ENCODE measurements at places on chromosomes 7 and 10.

DNA sequence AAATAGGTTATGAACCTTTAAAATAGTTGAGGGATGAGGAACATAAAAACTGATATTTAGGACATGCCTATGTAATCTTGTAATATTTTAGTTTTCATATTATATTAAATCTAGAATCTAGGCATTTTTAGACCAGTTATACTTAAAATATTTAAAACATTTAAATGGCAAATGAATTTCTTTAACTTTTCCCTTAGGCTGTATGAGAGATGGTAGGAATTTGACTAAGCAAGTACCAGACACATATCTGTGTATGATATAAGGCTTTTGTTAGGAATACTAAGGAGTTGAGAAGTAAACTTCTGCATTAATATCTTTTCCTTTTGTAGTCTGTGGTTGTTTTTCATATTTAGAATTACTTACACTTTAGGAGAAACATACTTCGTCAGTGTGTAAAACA is 25.1 kb downstream of the SEPTIN7 start:
- H3K27me3 ChIP-seq = no peaks in the 10 kb centered on the region
- peaks cover 3% of the 10 kb centered on the region for H3K36me3 ChIP-seq
- peaks cover 30% of the 10 kb centered on the region for H3K4me1 ChIP-seq
- no peak overlapping the region for H3K27ac ChIP-seq
- no peak for DNase-seq

DNA sequence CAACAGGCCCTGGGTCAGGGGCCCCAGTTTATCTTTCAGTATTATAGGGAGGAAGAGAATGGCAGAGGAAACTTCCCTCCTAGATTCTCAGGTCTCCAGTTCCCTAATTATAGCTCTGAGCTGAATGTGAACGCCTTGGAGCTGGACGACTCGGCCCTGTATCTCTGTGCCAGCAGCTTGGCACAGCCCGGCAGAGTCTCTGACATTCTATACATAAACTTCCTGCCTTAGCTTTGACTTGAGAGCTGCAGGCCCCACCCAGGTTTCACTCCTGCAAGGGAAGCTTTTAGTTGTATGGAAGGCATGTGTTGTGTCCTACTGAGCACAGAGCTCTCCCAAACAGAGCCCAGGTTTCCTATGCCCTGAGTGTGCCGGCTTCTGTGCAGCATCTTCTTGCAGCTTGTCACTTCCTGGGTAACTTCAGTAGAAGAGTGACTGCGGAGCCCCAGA is 205.6 kb upstream of the PRSS58 start:
- H3K4me3 ChIP-seq = no peak overlapping the region
- no peaks in the 10 kb centered on the region for H3K27me3 ChIP-seq
- H3K27ac ChIP-seq = no peak overlapping the region
- DNase-seq = no peak
- no peaks in the 10 kb centered on the region for H3K36me3 ChIP-seq

DNA sequence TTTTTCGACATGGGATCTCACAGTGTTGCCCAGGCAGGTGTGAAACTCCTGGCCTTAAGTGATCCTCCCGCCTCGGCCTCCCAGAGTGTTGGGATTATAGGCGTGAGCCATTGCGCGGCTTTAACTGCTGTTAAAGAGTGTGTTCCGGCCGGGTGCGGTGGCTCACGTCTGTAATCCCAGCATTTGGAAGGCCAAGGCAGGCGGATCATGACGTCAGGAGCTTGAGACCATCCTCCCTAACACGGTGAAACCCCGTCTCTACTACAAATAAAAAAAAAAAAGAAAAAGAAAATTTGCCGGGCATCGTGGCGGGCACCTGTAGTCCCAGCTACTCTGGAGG is 1.1 kb downstream of the RABGEF1 start:
- H3K27me3 ChIP-seq = no peaks in the 10 kb centered on the region
- H3K4me3 ChIP-seq = peak overlapping the region; percentile 93
- H3K27ac ChIP-seq = no peak overlapping the region
- DNase-seq = no peak

GRCh38 chr7:99672573-99672972 is 7.2 kb downstream of the CYP3A5 start:
- DNase-seq = no peak
- H3K36me3 ChIP-seq = no peaks in the 10 kb centered on the region
- H3K27ac ChIP-seq = no peak overlapping the region
- H3K27me3 ChIP-seq = no peaks in the 10 kb centered on the region
- peaks cover 10% of the 10 kb centered on the region for H3K4me1 ChIP-seq
- no peak overlapping the region for H3K4me3 ChIP-seq

GRCh38 chr7:158008267-158008666 is 579.4 kb downstream of the PTPRN2 start:
- no peak overlapping the region for H3K4me3 ChIP-seq
- peaks cover 4% of the 10 kb centered on the region for H3K27me3 ChIP-seq
- no peak for DNase-seq
- H3K36me3 ChIP-seq = peaks cover 26% of the 10 kb centered on the region
- H3K4me1 ChIP-seq = peaks cover 58% of the 10 kb centered on the region

DNA sequence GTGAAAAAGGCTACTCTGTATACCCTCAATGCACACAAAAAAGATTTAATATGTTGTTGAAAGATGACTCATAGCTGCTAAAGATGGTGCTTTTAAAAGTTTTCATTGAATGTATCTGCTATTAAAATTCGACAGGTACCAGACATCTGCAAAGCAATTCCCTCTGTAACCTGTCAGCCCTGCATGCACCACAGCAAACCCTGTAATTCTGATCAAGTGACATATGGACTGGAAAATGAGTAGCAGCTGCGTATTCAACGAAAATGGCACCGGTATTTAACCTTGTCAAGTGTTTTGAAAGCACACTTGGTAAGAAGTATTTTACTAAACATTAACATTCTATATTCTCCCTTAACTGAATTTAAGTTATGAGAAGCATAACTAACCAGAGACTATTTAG is 58.2 kb upstream of the PTPRN2 start:
- no peaks in the 10 kb centered on the region for H3K4me1 ChIP-seq
- H3K27me3 ChIP-seq = no peaks in the 10 kb centered on the region
- H3K27ac ChIP-seq = no peak overlapping the region
- H3K4me3 ChIP-seq = no peak overlapping the region
- H3K36me3 ChIP-seq = peaks cover 69% of the 10 kb centered on the region

DNA sequence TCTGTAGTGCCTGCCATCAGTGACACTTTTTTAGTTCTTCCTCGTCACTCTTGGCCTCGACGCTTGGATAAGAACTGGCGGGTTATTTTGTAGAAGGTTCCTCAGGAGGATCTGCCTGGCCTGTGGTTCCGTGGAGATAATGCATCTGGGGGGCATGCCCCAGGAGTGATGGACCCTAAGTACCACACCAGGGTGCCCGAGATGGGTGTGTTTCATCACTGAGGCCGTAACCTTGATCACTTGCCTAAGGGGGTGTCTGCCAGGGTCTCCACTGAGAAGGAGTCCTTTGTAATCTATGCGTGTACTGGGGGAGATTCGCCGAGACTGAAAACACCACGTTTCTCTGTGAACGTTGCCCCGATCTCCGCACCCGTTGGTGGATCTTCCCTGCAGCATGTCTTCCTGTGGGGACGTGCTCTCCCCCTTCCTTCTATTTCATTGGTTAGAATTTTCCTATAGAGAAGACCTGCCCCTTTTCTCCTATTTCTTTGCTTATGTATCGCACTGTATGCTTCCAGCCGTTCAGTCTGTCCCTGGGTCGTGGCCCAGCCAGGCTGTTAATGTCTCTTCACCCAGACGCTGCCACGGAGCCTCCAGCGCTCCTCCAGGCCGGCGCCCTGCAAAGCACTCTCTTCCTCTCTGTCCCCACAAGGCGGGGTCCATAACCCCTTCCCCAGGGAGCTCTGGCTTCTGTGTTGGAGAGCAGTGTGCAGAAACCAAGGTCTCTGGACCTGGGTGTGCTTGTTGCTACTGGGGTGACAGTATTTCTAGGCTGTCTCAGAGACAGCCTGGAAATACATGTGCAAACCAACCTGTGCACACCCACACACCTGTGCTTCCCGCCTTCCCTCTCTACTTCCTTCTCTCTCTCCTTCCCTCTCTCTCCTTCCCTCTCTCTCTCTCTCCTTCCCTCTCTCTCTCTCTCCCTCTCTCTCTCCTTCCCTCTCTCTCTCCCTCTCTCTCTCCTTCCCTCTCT is 14.4 kb upstream of the DPYSL4 start:
- peaks cover 19% of the 10 kb centered on the region for H3K4me1 ChIP-seq
- no peak for DNase-seq
- H3K36me3 ChIP-seq = peaks cover 5% of the 10 kb centered on the region
- no peak overlapping the region for H3K27ac ChIP-seq
- H3K27me3 ChIP-seq = peaks cover 20% of the 10 kb centered on the region

GRCh38 chr7:1664711-1665548 is 5.1 kb upstream of the ELFN1 start:
- DNase-seq = peak; percentile 88
- H3K4me3 ChIP-seq = peak overlapping the region; percentile 45
- peaks cover 75% of the 10 kb centered on the region for H3K27me3 ChIP-seq
- no peak overlapping the region for H3K27ac ChIP-seq

GRCh38 chr10:17857040-17857439 is 47.9 kb downstream of the MRC1 start:
- no peaks in the 10 kb centered on the region for H3K36me3 ChIP-seq
- H3K4me1 ChIP-seq = no peaks in the 10 kb centered on the region
- no peaks in the 10 kb centered on the region for H3K27me3 ChIP-seq

DNA sequence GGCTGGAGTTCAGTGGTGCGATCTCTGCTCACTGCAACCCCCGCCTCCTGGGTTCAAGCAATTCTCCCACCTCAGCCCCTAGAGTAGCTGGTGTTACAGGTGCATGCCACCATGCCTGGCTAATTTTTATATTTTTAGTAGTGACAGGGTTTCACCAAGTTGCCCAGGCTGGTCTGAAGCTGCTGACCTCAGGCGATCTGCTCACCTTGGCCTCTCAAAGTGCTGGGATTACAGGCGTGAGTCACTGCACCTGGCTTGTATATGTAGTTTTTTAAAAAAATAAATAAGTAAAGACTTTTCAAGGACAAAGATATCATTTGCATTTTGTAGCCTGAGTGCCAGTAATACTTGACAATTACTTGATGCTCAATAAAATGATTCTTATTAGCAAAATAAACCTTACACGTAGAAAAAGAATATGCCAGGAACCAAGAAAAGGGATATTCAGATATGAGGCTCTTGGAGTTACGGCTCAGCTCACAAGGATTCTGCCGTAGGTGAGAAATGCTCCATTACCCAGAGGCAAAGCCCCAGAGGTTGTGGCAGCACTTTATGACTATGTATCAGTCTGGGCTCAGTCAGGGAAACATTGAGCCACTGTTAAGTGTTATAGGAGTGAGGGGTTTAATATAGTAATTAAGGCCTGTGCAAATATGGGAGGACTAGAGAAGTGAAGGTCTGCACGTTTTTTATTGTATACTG is 98.5 kb downstream of the TPST1 start:
- peak overlapping the region; percentile 1 for H3K27ac ChIP-seq
- H3K36me3 ChIP-seq = peaks cover 4% of the 10 kb centered on the region
- no peaks in the 10 kb centered on the region for H3K27me3 ChIP-seq
- peaks cover 30% of the 10 kb centered on the region for H3K4me1 ChIP-seq

DNA sequence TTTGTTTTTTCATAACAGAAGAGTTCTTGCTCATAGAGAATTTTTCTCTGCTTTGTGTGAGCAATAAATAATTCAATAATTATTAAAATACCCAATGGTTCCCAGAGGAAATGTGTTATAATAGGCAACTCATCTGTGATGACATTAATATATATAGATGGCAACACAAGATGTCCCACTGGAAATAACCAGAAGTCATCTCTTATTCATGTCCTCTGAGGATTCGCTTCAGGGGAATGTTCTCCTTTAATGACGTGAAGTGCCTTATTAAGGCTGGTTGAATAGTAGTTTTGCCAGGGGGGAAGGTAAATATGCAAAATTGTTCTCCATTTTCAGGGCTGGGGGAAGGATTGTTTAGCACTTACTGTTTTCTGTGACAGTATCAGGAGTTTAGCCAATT is 3.1 kb downstream of the SLC39A12 start:
- 0 out of 2 replicates have a peak, but pooled peaks cover 4% of the 10 kb centered on the region for H3K4me1 ChIP-seq
- H3K36me3 ChIP-seq = peaks cover 5% of the 10 kb centered on the region
- no peak overlapping the region for H3K27ac ChIP-seq
- no peak for DNase-seq
- H3K27me3 ChIP-seq = no peaks in the 10 kb centered on the region

DNA sequence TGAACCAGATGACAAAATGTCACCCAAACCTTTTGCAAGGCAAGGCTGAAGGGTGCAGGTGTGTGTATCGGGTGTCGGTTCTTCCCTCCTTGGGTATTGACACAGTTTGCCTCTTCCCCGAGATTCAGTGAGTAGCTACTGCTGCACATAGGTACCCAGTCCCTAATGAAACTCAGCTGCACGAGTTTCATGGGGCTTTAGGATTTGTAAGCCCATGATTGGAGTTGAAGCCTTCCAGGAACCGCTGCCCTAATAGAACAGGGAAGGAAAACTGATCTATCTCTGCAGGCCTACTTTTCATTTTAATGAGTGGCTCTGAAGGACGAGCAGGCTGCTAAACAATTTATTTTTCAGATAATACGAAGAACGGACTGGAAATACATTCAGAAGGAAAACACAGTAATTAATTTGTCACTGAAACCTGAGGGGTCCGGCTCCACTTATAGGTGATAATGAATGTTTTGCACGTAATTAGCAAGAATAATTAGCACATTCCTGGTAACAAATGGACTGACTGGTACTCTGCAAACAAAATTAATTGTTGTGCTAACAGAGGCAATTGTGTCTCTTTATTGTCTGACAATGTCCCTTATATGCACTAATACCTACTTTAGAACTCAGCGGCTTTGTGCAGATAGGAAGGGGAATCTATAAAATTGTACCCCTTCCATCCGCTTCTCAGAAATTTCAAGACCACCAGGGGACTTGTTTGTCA is 49.6 kb upstream of the FZD8 start:
- DNase-seq = no peak
- peak overlapping the region; percentile 44 for H3K27ac ChIP-seq
- H3K27me3 ChIP-seq = peaks cover 58% of the 10 kb centered on the region
- H3K4me3 ChIP-seq = peak overlapping the region; percentile 53

- H3K27ac ChIP-seq = no peak overlapping the region
- H3K27me3 ChIP-seq = peaks cover 23% of the 10 kb centered on the region
- peaks cover 11% of the 10 kb centered on the region for H3K4me1 ChIP-seq
- no peak overlapping the region for H3K4me3 ChIP-seq
These were observed 2.7 kb downstream of the BICC1 start for GRCh38 chr10:58515291-58515941.

DNA sequence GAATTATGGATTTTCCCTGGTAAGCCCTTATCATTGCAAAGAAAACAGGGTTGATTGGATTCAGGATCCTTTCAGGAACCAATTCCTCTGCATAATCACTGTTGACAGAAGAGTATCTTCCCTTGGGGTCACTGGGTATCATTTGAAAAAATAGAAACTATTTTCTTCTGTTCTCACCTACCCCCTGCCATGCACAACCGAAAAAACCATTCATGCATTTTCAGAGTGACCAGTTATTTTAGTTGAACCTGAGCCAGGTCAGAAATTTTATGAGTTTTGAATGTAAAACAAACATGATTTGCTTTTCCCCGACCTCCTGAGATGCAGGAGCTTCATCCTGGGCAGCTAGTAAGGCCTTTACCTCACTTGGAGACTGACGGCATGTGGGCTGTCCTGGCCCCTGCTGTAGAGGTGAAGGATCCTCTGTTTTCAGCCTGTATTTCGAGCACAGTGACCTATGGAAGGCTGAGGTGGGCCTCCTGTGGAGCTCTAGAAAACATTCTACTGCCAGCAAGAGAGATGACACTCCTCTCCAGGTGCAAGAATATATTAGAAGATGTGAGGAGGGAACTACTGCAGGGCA is 30.1 kb downstream of the TMEM178B start:
- no peak for DNase-seq
- peaks cover 32% of the 10 kb centered on the region for H3K4me1 ChIP-seq
- no peak overlapping the region for H3K4me3 ChIP-seq
- no peaks in the 10 kb centered on the region for H3K27me3 ChIP-seq
